Non-pigmented ciliary epithelial cell (primary cell): ENCODE measurements at places on chromosomes 1 and 21.

GRCh38 chr1:76147917-76148316 lies 73.4 kb downstream of the ST6GALNAC3 start:
- DNase-seq: no peak

- no peak for DNase-seq
These were observed 185.0 kb downstream of the TGFBR3 start for GRCh38 chr1:91700771-91701471.

- DNase-seq: no peak
These were observed 19.4 kb downstream of the KDM5B start for GRCh38 chr1:202788800-202789199.

DNA sequence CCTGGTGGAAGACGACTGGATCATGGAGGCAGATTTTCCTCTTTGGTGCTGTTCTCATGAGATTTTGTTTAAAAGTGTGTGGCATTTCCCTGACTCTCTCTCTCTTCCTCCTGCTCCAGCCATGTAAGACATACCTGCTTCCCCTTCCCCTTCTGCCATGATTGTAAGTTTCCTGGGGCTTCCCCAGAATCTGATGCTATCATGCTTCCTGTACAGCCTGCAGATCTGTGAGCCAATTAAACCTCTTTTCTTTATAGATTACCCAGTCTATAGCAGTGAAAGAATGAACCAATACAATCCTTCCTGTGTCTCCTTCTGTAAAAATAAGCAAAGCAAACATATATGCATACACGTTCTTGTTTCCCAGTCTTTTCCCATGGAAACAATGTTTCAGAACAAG lies 273.2 kb downstream of the DYRK1A start:
- DNase-seq: no peak

- no peak for DNase-seq
These were observed 21.3 kb downstream of the SERINC2 start for GRCh38 chr1:31434101-31434871.

DNA sequence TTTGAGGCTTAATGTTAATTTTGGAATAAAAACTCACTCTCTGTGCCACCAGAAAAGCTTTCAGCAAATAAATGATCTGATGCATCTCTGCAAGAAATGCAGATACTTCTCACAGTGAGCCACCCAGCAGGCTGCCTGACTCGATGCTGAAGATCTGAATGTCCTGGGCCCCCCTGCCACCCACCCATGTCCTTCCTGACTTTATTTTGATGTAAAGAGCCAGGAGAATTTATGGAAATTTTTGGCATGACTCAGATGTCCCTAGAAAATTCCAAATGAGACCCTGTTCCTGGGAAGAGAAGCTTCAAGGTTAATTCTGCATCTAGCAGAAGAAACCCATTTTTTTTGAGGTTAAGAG lies 62.8 kb upstream of the COA6 start:
- no peak for DNase-seq

GRCh38 chr1:184940226-184940625 lies 34.1 kb downstream of the NIBAN1 start:
- DNase-seq: no peak
